Activated T-helper 1 cell treated with anti-CD3 and anti-CD28 coated beads, Interleukin-12 subunit alpha, Interleukin-12 subunit beta, Interleukin-2, Interleukin-4 antibody, amounts not matched to agents 30 ng/mL and 10 ng/mL and 1 ng/mL, durations not matched to agents 14 hours and 24 hours and 36 hours (primary cell): ENCODE measurements at places on chromosomes 16 and 17. TPM values are rescaled to one million over a fixed set of nuclear protein-coding genes. Genes with fewer than 3 reads are reported as not detected.

PIK3R5 gene
- 30.5 and 33.6 TPM in 2 replicates for total RNA-seq

CRYBA1 gene
- total RNA-seq, result not detected in 2 replicates

CDH3 gene
- total RNA-seq, result 0.26 and 0.51 TPM in 2 replicates

ZMYND15 gene
- 0.18 TPM in 1 of 2 replicates, not detected in the other for total RNA-seq

PRSS36 gene
- total RNA-seq, result 0.27 and 0.34 TPM in 2 replicates

PRAC2 gene
- total RNA-seq, result not detected in 2 replicates

DNA sequence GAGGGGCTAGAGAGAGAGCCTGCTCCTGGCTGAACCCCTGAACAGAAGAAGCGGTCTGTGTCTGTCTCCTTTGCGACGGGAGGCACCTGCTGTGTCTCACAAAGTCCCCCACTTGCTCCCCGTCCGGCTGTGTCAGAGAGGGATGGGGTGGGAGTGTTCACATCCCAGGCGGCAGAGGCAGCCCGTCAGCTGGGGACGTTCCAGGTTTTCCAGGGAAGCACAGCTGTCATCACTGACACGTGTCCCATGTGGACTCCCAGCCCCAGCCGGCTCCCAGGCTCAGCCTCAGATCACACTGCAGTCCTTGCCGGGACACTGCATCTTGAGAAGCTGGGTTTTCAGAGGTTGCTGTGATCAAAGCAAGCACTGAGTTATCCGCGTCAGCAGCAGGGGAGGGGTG, 1.6 kb downstream of the TELO2 start:
- no peak for DNase-seq
- peak overlapping the region; percentile 90 for H3K4me3 ChIP-seq
- no peaks in the 10 kb centered on the region for H3K27me3 ChIP-seq
- no peak overlapping the region for H3K27ac ChIP-seq
- H3K4me1 ChIP-seq, result peaks cover 8% of the 10 kb centered on the region

- H3K4me3 ChIP-seq, result no peak overlapping the region
- no peak for DNase-seq
Observed at GRCh38 chr17:7894226-7894625, 5.6 kb downstream of the CHD3 start.

- no peaks in the 10 kb centered on the region for H3K4me1 ChIP-seq
- H3K36me3 ChIP-seq, result peaks cover 4% of the 10 kb centered on the region
Observed at GRCh38 chr16:68993885-68994284, 111.6 kb upstream of the HAS3 start.

GRCh38 chr16:89375686-89376085, 114.7 kb downstream of the ANKRD11 start:
- no peak overlapping the region for H3K27ac ChIP-seq
- H3K4me1 ChIP-seq, result peaks cover 26% of the 10 kb centered on the region
- no peak for DNase-seq
- peaks cover 15% of the 10 kb centered on the region for H3K36me3 ChIP-seq
- H3K4me3 ChIP-seq, result no peak overlapping the region
- no peaks in the 10 kb centered on the region for H3K27me3 ChIP-seq

GRCh38 chr16:89815639-89816348, 653 bp downstream of the FANCA start:
- peaks cover 8% of the 10 kb centered on the region for H3K36me3 ChIP-seq
- no peak for DNase-seq
- peak overlapping the region; percentile 58 for H3K27ac ChIP-seq
- peak overlapping the region; percentile 86 for H3K4me3 ChIP-seq
- peaks cover 26% of the 10 kb centered on the region for H3K4me1 ChIP-seq
- H3K27me3 ChIP-seq, result no peaks in the 10 kb centered on the region

DNA sequence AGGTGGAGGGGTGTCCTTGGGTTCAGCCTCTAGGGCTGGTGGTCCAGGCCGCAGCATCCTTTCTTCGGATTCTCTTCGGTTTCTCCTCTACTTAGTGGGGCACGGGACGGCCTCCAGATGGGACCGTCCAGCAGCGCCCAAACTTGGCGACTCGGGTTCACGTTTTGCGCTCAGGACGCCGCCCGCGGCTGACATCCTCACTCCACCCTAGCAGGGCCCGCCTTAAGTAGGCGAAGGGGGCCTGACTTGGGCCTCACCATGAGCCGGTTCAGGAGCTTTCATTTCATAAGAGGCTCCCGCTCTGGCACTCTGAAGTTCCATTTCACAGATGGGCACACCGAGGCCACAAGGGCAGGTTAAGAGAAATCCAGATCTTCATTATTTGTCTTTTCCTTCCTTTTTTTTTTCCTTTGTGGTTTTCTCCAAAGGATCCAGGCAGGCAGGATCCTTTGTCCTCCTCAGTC, 141.2 kb downstream of the SEC14L1 start:
- peaks cover 32% of the 10 kb centered on the region for H3K27me3 ChIP-seq
- peaks cover 19% of the 10 kb centered on the region for H3K4me1 ChIP-seq
- peak overlapping the region; percentile 60 for H3K4me3 ChIP-seq
- H3K36me3 ChIP-seq, result no peaks in the 10 kb centered on the region
- peak overlapping the region; percentile 67 for H3K27ac ChIP-seq
- DNase-seq, result no peak

GRCh38 chr17:78044280-78044835, 84.2 kb downstream of the TMC6 start:
- no peaks in the 10 kb centered on the region for H3K27me3 ChIP-seq
- peaks cover 4% of the 10 kb centered on the region for H3K4me1 ChIP-seq

DNA sequence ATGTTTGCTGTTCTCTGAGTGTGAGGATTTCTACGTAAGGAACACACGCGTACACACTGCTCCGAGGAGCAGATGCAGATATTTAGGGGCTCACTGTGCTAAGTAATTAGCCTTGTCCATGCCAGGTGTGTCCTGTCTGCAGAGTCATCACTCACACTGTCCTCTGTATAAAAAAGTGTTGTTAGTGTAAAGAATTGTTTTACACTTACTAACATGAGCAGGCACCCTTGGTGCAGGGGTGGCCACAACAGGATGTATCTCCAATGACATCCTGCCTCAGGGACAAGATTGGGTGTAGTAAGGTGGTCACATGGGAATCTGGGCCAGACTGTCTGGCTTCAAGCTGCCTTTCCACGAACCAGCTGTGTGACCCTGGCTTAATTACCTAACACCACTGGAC, 63.9 kb downstream of the NDEL1 start:
- no peaks in the 10 kb centered on the region for H3K4me1 ChIP-seq
- H3K36me3 ChIP-seq, result no peaks in the 10 kb centered on the region

- H3K36me3 ChIP-seq, result no peaks in the 10 kb centered on the region
- H3K4me1 ChIP-seq, result peaks cover 9% of the 10 kb centered on the region
- H3K27me3 ChIP-seq, result no peaks in the 10 kb centered on the region
- no peak for DNase-seq
- no peak overlapping the region for H3K4me3 ChIP-seq
Observed at GRCh38 chr16:88711750-88712340, 5.5 kb downstream of the CTU2 start.

- H3K4me1 ChIP-seq, result no peaks in the 10 kb centered on the region
- no peak overlapping the region for H3K27ac ChIP-seq
- H3K4me3 ChIP-seq, result no peak overlapping the region
- no peak for DNase-seq
- no peaks in the 10 kb centered on the region for H3K36me3 ChIP-seq
Observed at GRCh38 chr17:1989135-1989534, 36.0 kb downstream of the RTN4RL1 start.

DNA sequence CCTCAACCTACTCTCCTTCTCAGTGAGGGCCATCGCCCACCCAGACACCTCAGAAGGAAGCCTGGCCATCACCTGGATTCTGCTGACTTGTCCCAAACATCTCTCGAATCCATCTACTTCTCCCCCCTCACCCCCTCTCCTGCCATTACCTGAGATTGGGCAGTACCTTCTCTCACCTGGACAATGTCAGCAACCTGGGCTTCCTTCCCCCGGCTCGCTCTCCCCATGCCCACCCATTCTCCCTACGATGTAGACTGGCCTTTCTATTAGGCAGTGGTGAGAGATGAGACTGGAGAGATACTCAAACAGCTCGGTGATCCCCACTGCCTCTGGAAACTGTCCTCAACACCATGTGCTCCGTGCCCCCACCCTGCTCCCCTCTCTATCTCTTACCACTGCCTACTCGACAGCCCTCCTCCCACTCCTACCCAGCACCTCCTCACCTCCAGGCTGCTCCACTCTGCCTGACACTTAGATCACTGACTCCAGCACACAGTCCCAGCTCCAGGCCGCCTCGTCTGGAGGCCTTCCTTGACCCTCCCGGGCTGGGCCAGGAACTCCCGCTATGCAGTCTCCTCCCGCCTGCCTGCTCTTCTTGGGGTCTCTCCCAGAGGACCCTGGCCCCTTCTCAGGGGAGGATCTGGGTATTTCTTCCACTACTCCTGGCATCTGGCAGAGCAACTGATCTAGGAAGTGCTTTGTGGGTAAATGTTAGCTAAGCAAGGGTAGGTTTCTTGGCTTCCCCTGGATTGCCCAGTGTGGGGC, 235.8 kb upstream of the NLRP1 start:
- DNase-seq, result no peak
- H3K27ac ChIP-seq, result no peak overlapping the region
- no peaks in the 10 kb centered on the region for H3K36me3 ChIP-seq
- H3K4me3 ChIP-seq, result no peak overlapping the region
- peaks cover 10% of the 10 kb centered on the region for H3K27me3 ChIP-seq

DNA sequence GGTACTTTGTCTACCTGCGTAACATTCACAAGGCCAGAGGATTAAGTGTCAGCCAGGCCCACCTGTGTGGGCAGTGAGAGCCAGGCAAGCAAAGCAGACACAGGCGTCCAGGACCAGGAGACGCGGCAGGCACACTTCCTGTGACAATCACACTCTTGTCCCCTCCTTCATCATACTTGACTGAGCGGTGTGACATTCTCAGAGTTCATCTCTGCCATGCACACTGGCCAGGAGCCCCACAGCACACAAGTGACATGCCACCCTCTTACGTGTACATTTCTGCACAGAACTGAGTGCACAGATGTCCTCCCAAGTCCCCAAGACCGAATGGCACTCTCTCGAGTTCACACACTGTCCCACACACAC, 8.7 kb downstream of the PPP1R9B start:
- peaks cover 74% of the 10 kb centered on the region for H3K36me3 ChIP-seq
- no peak for DNase-seq
- H3K4me1 ChIP-seq, result peaks cover 92% of the 10 kb centered on the region
- no peaks in the 10 kb centered on the region for H3K27me3 ChIP-seq
- H3K27ac ChIP-seq, result peak overlapping the region; percentile 87

GRCh38 chr16:17177959-17178905, 292.5 kb downstream of the XYLT1 start:
- H3K4me1 ChIP-seq, result peaks cover 12% of the 10 kb centered on the region
- no peaks in the 10 kb centered on the region for H3K27me3 ChIP-seq
- no peak overlapping the region for H3K4me3 ChIP-seq
- peaks cover 7% of the 10 kb centered on the region for H3K36me3 ChIP-seq
- DNase-seq, result no peak

DNA sequence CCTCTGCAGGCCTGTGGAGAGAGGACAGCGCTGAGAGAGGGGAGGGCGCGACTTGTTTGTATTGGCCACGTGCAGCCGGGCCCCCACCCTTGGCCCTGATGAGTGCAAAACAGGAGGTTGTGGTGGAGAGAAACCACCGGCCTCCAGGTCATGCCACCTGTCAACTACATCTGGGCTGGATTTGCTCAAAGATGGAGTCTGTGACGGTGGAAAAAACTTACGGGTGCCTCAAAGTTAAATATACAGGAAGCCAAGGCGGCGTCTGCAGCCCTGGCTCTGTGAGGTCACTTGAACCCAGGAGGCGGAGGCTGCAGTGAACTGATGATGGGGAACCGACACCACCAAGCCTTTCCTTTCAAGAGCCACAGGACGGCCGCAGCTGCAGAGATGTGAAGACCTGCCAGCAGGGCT, 15.7 kb downstream of the C16orf74 start:
- H3K36me3 ChIP-seq, result no peaks in the 10 kb centered on the region
- peaks cover 8% of the 10 kb centered on the region for H3K4me1 ChIP-seq
- no peak overlapping the region for H3K4me3 ChIP-seq
- H3K27ac ChIP-seq, result no peak overlapping the region
- peaks cover 3% of the 10 kb centered on the region for H3K27me3 ChIP-seq

DNA sequence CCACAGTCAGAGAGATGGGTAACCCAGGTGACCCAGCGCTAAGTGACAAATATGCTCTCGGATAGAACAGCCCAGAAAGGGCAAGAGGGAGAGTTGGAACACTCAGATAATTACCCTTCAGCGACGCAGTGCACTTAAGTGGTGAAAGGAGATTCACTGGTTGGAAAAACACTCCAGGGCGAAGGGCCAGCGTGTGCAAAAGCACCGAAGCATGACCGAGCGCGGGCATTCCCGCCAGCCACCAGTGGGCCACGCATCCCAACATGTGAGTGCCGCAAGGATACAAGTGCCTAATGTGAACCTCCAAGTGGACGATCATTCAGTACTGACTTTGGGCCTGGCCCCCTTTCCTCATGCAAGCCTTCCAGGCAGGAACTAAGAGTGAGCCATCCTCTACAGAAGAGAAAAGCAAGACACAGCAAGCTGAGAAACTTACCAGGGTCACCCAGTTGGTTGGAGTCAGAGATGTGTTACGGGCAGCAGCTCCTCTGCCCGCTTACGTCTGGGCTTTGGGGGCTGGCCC, 258.4 kb downstream of the C16orf95 start:
- no peak overlapping the region for H3K27ac ChIP-seq
- H3K4me3 ChIP-seq, result no peak overlapping the region
- no peaks in the 10 kb centered on the region for H3K36me3 ChIP-seq
- no peak for DNase-seq
- H3K4me1 ChIP-seq, result no peaks in the 10 kb centered on the region
- peaks cover 17% of the 10 kb centered on the region for H3K27me3 ChIP-seq

DNA sequence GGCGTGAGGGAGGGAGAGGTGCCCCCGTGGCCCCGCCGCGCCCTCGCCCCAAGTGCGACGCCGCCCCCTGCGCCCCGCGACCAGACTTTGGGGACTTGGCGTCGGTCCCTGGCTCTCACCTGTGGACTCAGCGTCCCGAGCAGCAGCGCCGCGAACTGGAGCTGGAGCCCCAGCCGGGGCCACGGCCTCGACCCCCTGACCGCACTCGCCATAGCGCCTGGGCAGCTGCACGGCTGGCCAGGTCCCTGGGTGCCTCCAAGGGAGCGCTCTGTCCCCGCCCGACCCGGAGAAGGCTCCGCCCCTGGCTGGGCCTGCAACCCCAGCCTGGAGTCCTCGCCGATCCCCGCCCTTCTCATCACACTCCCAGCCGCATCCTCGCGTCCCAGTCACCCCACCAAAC, at the start of gene ERN2:
Gene ERN2, minus strand, starts transcription at position 247 of the 400 bp plus-strand sequence. Its CDS starts 35 bp downstream, at position 212.
- H3K4me3 ChIP-seq, result no peak within 1 kb of the TSS
- peaks cover 37% of the 10 kb centered on the region for H3K27me3 ChIP-seq
- peaks cover 1% of the 10 kb centered on the region for H3K36me3 ChIP-seq
- DNase-seq, result no peak
- no peaks in the 10 kb centered on the region for H3K4me1 ChIP-seq

DNA sequence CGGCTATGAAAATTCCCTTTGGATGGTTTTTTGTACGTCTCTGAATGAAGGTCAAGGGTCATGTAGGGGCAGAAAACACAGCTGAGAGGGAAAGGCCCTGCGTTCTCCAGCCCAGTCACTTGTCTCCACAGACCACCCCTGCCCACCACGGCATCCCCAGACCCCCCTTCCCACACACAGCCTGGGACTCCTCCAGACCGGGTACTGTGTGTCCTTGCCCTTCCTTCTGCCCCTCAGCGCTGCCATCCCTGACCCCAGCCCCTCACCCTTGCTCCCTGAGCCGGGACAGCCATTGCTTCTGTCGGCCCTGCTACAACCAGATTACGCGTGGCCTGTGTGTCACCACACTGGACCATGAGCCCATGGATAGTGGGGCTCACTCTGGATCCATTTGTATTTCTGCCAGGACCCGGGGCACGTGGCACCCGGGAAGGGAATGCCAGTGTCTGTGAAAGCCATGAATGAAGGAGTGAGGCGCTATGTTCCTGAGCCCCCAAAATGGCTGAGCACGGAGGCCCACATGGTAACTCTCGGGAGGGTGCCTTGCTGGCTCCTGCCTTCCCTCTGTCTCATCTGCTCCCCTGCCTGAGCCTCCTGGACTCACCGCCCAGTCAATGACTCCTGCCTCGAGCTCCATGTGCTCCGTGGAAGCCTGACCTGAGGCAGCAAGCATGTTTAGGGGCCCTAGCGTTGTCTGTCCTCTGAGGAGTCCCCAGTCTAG, 139.1 kb upstream of the FOXF1 start:
- no peaks in the 10 kb centered on the region for H3K4me1 ChIP-seq
- no peak overlapping the region for H3K4me3 ChIP-seq
- H3K27me3 ChIP-seq, result peaks cover 2% of the 10 kb centered on the region
- no peaks in the 10 kb centered on the region for H3K36me3 ChIP-seq
